ENCODE measurements at places on chromosomes 5 and 9. TPM values are rescaled to one million over a fixed set of nuclear protein-coding genes. Genes with fewer than 3 reads are reported as not detected.

DNA sequence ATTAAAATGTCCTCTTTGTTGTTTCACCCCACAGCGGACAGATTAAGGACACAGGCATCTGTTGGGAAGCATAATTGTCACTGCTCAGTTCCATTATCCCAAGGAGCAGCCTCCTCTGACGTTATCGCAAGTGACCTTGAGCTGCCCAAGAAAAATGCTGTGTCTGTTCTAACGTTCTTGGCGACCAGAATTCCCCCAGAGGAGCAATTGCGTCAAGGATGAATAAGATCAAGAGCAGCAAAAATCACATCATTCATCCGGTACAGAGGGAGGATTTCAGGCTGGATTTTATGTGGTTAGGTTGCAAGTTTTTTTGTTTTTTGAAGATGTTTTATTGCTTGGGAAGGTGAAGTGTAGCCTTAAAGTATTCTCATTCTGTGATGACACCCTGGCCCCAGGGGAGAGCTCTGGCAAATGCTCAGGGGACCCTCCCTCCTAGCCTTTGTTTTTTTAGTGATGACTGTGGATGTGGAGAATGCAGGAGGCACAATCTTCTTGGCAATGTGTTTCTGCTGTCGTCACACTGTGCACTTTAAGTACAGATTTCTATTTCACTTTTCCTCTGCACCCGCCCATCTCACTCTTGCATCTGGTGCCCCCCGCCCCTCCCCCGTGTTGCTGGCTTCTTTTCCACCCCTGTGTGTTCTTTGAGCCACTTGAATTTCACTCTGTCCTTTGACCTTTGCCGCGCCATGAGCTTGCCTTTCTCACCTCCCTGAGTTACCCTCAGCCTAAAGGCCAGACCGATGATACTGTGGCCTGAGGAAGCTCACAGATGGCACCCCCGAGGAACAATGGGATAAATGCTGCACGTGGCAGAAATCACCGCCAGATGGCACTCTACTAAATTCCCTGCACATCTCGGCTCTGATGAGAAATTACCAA, 308.5 kb downstream of the RAB3C start:
- peaks cover 9% of the 10 kb centered on the region for H3K4me1 ChIP-seq
- peaks cover 6% of the 10 kb centered on the region for H3K27me3 ChIP-seq
- H3K4me3 ChIP-seq, result no peak overlapping the region
- H3K27ac ChIP-seq, result no peak overlapping the region

GRCh38 chr5:32013658-32014057, 160.5 kb downstream of the GOLPH3 start:
- H3K27ac ChIP-seq, result no peak overlapping the region
- H3K4me1 ChIP-seq, result peaks cover 3% of the 10 kb centered on the region
- H3K27me3 ChIP-seq, result peaks cover 2% of the 10 kb centered on the region
- DNase-seq, result no peak
- H3K4me3 ChIP-seq, result no peak overlapping the region

DNA sequence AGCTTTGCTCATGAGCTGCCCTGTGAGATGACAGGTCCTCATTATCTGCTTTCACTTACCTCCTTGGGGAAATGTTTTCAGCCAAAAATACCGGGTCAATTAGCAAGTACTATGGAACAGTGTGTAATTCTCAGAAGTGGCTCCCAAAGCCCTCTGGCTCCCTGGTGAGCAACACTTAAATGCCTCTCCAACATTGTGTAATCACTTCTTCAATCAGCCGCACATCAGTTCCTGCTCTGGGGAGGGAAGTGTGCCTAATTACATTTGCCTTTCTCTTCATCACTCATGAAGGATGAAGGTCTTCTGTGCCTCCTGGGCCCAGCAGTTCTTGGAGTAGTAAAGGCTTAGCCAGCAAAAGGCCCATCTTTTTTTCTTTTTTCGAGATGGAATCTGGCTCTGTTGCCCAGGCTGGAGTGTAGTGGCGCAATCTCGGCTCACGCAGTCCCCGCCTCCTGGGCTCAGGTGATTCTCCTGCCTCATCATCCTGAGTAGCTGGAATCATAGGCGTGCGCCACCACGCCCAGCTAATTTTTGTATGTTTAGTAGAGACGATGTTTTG, 23.1 kb downstream of the NIM1K start:
- H3K4me3 ChIP-seq, result no peak overlapping the region
- H3K27ac ChIP-seq, result no peak overlapping the region
- no peaks in the 10 kb centered on the region for H3K4me1 ChIP-seq
- no peaks in the 10 kb centered on the region for H3K36me3 ChIP-seq

Gene GABRA6
- not detected for total RNA-seq

GRCh38 chr5:40754381-40755092, 1.2 kb downstream of the TTC33 start:
- peaks cover 18% of the 10 kb centered on the region for H3K36me3 ChIP-seq
- no peak overlapping the region for H3K27ac ChIP-seq
- no peaks in the 10 kb centered on the region for H3K27me3 ChIP-seq

GRCh38 chr5:90645024-90645610, 86.5 kb downstream of the ADGRV1 start:
- no peaks in the 10 kb centered on the region for H3K36me3 ChIP-seq
- no peak overlapping the region for H3K4me3 ChIP-seq
- DNase-seq, result no peak
- no peaks in the 10 kb centered on the region for H3K27me3 ChIP-seq
- H3K27ac ChIP-seq, result no peak overlapping the region
- no peaks in the 10 kb centered on the region for H3K4me1 ChIP-seq

GRCh38 chr9:137281345-137282116, 4.0 kb downstream of the TOR4A start:
- no peak overlapping the region for H3K27ac ChIP-seq
- H3K36me3 ChIP-seq, result peaks cover 8% of the 10 kb centered on the region
- H3K4me3 ChIP-seq, result no peak overlapping the region
- peaks cover 42% of the 10 kb centered on the region for H3K4me1 ChIP-seq

Gene CCNO
- total RNA-seq, result not detected

DNA sequence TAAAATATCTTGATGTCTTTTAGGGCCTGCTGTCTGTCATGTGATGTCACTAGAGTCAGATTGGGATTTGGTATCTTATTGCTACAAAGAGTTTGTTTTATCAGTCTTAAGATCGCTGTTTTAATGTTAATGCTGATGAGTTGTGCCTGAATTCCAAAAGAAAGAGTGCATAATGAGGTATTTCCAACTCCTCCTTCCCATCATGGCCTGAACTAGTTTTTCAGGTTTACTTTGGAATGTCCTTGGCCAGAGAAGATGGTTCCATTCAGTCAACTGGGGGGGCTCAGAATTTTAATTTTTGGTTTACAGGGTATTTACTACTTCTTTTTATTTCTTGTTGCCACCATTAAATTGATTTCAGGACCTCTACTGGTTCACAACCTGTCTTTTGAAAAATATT, 74.3 kb upstream of the MARCHF11 start:
- H3K27me3 ChIP-seq, result no peaks in the 10 kb centered on the region
- H3K27ac ChIP-seq, result no peak overlapping the region
- H3K36me3 ChIP-seq, result no peaks in the 10 kb centered on the region
- DNase-seq, result no peak
- H3K4me1 ChIP-seq, result no peaks in the 10 kb centered on the region

DNA sequence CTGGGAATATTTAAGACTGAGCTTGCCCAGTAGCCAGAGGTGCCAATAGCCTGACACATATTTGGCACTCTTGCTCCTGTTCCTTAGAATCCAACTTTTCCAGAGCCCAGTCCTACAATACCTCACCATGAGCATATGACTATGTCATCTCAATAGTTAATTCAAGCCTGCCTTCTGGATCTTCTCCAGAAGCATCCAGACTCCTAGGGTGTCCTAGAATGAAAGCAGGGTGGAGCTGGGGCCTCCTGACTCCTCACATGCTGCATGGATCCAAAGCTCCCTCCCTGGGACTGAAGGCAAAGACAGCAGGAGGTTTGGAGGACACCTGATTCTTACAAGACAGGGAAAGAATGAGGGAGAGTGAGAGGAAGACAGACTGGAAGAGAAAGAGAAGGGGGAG, 37.9 kb downstream of the SH3TC2 start:
- H3K4me1 ChIP-seq, result no peaks in the 10 kb centered on the region
- no peak for DNase-seq
- no peak overlapping the region for H3K27ac ChIP-seq
- no peak overlapping the region for H3K4me3 ChIP-seq
- H3K27me3 ChIP-seq, result peaks cover 4% of the 10 kb centered on the region

- H3K4me3 ChIP-seq, result no peak overlapping the region
- H3K4me1 ChIP-seq, result peaks cover 31% of the 10 kb centered on the region
- H3K27me3 ChIP-seq, result no peaks in the 10 kb centered on the region
- H3K36me3 ChIP-seq, result peaks cover 56% of the 10 kb centered on the region
Observed at GRCh38 chr9:125965477-125965876, 218.3 kb downstream of the PBX3 start.

- H3K27ac ChIP-seq, result no peak overlapping the region
- no peaks in the 10 kb centered on the region for H3K4me1 ChIP-seq
- no peak for DNase-seq
- no peak overlapping the region for H3K4me3 ChIP-seq
- no peaks in the 10 kb centered on the region for H3K27me3 ChIP-seq
Observed at GRCh38 chr5:179873588-179874110, 15.0 kb upstream of the MRNIP start.

DNA sequence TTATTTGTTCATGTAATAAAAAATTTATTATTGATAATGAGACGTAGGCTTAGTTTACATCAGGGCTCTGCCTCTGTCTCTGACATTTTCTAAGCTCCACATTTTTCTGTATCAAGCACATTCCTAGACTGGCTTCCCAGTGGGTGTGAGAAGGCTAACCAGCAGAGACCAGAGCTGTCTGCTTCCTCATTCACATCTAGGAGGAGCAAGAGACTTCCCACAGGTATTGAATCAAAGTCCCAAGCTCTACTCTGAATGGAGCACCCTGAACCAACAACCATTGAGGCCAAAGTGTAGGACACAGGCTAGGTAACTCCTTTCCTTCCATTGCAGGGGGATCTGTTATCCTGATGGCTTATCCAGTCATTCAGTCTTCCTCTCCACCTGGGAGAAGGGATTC, 72.4 kb downstream of the PARP8 start:
- H3K27me3 ChIP-seq, result no peaks in the 10 kb centered on the region
- peaks cover 27% of the 10 kb centered on the region for H3K4me1 ChIP-seq

GRCh38 chr5:61612431-61612830, 280.4 kb downstream of the ZSWIM6 start:
- peaks cover 13% of the 10 kb centered on the region for H3K27me3 ChIP-seq
- DNase-seq, result no peak
- H3K36me3 ChIP-seq, result no peaks in the 10 kb centered on the region
- no peaks in the 10 kb centered on the region for H3K4me1 ChIP-seq

DNA sequence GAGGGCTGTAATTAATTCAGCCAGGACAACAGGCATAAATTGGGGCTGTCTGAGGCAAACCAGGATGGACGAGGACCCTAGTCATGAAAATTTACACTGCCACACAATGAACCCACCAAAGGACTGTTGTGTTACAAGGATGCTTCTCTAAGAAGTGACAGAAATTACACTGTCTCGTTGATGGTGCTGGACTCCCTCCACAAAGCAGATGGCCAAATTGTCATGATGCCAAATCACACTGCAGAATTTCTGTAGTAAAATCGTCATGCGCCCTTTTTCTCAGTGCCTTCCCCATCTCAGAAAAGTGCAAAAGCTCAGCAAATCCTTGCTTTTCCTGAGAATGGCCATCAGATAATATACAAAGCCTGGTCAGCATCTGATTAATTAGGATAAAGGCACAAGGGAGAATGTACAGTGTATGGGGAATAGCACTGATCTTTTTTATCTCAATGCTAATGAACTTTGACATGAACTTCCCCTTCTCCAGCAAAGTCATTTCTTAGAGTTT, 545.8 kb downstream of the CSNK1G3 start:
- DNase-seq, result no peak
- H3K27me3 ChIP-seq, result no peaks in the 10 kb centered on the region
- H3K4me3 ChIP-seq, result peak overlapping the region; percentile 82
- H3K36me3 ChIP-seq, result no peaks in the 10 kb centered on the region

GRCh38 chr5:160021831-160022446, 13.0 kb downstream of the TTC1 start:
- H3K36me3 ChIP-seq, result peaks cover 61% of the 10 kb centered on the region
- DNase-seq, result no peak
- peaks cover 5% of the 10 kb centered on the region for H3K4me1 ChIP-seq

- H3K27ac ChIP-seq, result no peak overlapping the region
- no peak overlapping the region for H3K4me3 ChIP-seq
- H3K27me3 ChIP-seq, result no peaks in the 10 kb centered on the region
- no peaks in the 10 kb centered on the region for H3K36me3 ChIP-seq
- no peaks in the 10 kb centered on the region for H3K4me1 ChIP-seq
- DNase-seq, result no peak
Observed at GRCh38 chr5:164394686-164395194, 889.3 kb downstream of the MAT2B start.

- DNase-seq, result no peak
- H3K27ac ChIP-seq, result no peak overlapping the region
- no peak overlapping the region for H3K4me3 ChIP-seq
- H3K4me1 ChIP-seq, result no peaks in the 10 kb centered on the region
- H3K36me3 ChIP-seq, result no peaks in the 10 kb centered on the region
Observed at GRCh38 chr9:1759009-1759408, 256.1 kb upstream of the SMARCA2 start.

Gene IFNB1
- total RNA-seq, result not detected

DNA sequence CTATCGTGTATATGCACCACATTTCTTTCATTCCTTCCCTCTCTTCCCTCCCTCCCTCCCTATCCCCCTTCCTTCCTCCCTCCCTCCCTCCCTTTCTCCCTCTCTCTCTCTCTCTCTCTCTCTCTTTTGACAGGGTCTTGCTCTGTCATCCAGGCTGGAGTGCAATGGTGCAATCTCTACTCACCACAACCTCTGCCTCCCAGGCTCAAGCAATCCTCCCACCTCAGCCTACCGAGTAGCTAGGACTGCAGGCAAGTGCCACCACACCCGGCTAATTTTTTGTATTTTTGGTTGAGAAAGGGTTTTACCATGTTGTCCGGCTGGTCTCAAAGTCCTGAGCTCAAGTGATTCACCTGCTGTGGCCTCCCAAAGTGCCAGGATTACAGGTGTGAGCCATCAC, 1.1 kb upstream of the ANKS6 start:
- peaks cover 12% of the 10 kb centered on the region for H3K4me1 ChIP-seq
- DNase-seq, result no peak
- H3K27me3 ChIP-seq, result peaks cover 6% of the 10 kb centered on the region
- H3K27ac ChIP-seq, result no peak overlapping the region
- peak overlapping the region; percentile 52 for H3K4me3 ChIP-seq
- no peaks in the 10 kb centered on the region for H3K36me3 ChIP-seq

Gene JMY
- total RNA-seq, result 6.4 TPM

- no peak for DNase-seq
- peaks cover 16% of the 10 kb centered on the region for H3K36me3 ChIP-seq
- no peaks in the 10 kb centered on the region for H3K4me1 ChIP-seq
- H3K4me3 ChIP-seq, result no peak overlapping the region
- no peak overlapping the region for H3K27ac ChIP-seq
Observed at GRCh38 chr5:173960986-173961385, 28.0 kb upstream of the C5orf47 start.

DNA sequence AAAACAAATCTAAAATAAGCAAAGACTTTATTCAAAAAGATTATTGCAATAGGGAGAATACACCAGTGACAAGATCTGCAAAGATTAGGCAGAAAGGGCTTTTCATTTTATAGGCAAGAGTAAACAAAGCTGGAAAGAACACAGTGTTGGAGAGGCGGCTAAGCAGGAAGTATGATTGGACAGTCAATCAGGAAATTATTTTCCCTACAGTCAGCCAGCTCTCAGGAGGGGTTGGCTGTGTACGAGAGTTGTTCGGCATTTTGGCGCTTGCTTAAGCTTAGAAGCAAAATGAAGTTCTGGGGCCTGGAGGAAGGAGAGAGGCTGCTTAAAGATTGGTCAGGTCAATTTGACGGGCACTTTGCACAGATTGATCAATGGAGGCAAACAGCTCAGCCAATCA, 1030.5 kb downstream of the TLE4 start:
- no peak overlapping the region for H3K4me3 ChIP-seq
- no peaks in the 10 kb centered on the region for H3K36me3 ChIP-seq
- no peak overlapping the region for H3K27ac ChIP-seq
- DNase-seq, result no peak
- no peaks in the 10 kb centered on the region for H3K4me1 ChIP-seq

- no peak overlapping the region for H3K4me3 ChIP-seq
- no peak overlapping the region for H3K27ac ChIP-seq
- no peaks in the 10 kb centered on the region for H3K27me3 ChIP-seq
- no peak for DNase-seq
Observed at GRCh38 chr5:96794757-96795156, 13.0 kb downstream of the ERAP1 start.

Data from activated B cell treated with CpG ODN at 0.5 μM for 24 hours (primary cell).